NCI-H1092 treated with DMSO at 0.1 percent for 48 hours (cell line): ENCODE measurements at places on chromosomes 16 and 17.
A peak's percentile ranks its signal among the peaks of the same experiment; 100 is the strongest.

DNA sequence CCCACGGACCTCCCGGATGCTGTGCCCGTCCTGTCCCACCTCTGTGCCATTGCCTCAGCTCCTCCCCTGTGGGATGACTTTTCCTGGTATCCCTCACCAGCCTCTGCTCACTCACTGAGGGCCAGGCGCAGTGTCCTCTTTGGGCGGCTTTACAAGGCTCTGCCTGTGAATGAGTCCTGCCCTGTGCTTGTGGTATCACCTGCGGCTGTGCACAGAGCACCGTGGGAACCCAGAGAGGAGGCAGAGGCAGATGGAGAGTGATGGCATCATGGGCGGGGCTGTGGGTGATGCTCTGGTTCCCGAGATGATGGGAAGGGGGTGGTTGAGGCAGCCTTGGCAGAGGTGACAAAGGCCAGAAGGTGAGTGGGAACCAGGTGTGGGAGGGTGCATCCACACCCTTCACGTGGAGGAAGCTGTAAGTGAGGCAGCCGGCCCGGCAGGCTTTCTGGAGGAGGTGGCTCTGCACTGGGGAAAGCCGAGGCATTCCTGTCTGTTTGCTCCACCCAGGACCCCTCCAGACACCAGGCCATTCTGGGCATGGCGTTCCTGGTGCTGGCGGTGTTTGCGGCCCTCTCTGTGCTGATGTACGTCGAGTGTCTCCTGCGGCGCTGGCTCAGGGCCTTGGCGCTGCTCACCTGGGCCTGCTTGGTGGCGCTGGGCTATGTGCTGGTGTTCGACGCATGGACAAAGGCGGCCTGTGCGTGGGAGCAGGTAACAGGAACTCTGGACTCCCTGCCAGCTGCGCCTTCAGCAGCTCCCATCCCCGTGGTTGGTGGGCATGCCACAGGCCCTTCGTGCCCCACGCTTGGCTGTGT lies 23.8 kb downstream of the ADCY7 start:
- no peak for DNase-seq

GRCh38 chr17:62717889-62718288 lies 90.2 kb downstream of the MARCHF10 start:
- DNase-seq: no peak

- no peak for DNase-seq
These were observed 7.0 kb downstream of the INPP5K start for GRCh38 chr17:1509290-1509881.

GRCh38 chr16:49469930-49470451 lies 96.4 kb downstream of the C16orf78 start:
- no peak for DNase-seq

DNA sequence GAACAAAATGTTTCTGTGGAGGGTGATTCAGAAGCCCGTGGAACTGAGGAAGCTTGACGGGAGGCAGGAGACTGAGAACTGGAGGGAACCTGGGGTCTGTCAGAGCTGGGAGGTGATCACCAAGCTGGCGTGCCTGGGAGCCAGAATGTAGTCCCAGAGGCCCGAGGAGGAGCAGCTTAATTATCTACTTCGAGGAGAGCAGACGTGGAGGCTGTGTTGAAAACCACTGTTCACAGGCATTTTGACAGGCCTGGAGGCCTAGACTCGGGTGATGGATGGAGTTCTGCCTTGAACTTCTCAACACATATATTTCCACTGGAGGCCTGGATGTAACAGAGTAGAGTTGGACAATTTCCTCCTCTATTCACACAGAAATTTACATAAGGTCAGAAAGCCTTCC lies 177.7 kb upstream of the SALL1 start:
- DNase-seq: no peak

DNA sequence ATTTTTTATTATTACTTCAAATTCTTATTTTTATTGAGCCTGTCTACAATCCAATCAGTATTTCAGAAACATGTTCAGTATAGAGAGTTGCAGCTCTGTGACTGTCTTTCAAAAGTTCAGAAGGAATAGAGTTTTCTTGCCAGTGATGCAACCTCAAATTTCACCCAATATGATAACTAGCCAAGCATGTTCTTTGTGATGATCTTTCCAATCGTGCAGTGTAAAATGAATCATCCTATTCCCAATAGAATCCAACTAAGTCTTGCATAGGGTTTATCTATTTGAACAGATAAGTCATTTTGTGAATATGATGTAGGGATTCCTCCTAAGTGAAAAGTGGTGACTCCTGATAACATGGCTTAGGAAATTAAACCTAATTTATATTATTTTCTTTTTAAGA lies 937.8 kb downstream of the KCNJ2 start:
- DNase-seq: no peak

DNA sequence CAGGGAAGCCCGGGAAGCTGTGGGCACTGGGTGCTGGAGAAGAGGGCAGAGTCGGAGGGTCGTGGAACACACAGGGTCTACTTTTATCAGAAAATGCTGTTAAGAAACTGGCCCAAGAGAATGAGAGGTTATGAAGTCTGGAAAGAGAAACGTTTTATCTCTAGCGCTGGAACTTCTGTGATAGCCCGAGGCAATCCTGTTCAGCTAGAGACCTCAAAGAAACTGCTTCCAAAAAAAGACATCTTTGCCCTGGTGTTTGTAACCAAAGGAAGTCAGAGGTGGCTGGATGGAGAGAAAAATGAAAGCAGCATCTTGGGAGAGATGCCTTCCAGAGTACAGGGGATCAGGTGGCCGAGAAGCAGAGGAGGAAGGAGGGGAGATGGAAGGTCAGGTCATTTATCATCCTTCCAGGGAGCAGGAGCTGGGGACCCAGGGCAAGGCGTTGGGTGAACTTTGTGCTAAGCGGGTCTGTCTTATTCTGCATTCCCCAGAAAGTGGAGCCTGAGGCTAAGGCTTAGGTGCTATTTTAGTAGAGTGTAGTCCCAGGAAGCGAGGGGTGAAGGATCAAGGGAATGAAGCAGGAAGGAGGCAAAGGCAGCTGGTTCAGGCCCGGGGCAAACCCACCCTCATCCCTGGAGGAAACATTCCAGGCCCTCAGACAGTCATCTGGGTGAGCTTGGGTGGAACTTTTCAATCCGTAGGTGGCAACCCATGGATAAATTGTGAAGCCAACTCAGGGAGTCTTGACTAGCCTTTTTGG lies 66.5 kb downstream of the MGAT5B start:
- no peak for DNase-seq

GRCh38 chr17:20926532-20926931 lies 116.3 kb downstream of the USP22 start:
- no peak for DNase-seq

DNA sequence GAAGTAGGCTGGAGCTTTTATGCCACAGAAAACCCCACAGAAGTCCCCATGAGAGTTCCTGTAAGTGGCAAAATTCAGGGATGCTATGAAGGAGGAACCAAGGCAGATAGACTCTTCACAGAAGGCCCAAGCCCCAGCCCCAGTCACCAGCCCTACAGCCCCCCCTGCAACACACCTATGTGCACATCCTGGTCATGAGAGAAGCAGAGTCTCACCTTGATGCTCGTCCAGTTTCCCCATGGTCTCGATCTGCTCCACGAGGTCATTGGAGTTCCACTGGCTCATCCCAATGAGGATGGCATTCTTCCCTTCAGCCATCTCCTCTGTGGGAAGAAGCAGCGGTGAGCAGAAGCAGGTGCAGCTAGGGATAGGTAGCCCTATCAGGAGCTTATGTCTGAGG lies 31.2 kb downstream of the PITPNM3 start:
- no peak for DNase-seq

DNA sequence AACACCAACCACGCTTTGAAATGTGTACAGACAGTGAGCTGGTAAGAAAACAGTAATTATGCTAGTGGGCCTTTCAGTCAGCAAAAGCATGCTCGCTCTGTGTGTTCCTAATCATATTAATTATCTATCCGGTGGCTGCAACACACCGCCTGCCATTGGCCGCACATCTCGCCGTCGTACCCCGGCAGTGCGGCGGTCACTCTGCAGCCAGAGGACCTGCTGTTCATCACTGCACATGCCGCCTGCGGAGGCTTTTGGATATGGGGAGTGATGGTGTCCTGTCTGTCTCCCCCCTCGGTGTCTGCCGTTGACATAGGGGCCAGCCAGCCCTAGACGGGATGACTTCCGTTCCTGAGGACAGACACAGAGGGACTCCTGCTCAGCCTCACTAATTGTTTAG lies 68.5 kb downstream of the RPA1 start:
- DNase-seq: no peak

GRCh38 chr17:73554498-73554897 lies 89.7 kb downstream of the SDK2 start:
- DNase-seq: no peak

DNA sequence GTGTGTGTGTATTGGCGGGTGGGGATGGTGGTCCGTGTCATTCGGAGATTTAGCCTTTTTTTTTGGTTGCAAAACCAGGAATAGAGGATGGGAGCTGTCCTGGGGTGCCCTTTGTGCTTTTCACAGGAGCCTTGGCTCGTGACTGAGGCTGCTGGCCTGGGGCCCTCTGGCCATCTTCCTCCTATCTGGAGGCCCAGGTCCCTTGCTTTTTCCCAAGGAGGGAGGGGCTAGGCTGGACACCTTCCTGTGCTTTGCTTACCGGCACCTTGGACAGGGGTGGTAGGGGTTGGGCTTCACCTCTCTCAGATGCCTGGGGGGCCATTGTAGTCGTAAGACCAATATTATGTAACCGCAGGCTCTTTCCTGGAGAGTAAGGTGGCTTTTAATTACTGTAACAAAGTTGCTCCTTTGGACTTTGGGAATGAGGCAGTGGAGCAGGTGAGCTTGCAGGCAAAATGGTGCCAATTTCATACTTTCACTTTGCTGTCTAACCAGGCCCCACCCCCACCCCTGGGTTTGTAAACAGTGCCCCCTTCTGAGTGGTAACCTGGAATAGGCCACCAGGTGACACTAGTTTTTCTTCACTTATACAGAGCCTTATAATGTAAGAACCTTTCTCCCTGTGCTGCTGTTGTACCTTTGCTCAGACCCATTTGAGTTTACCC lies 1.2 kb downstream of the DYNLL2 start:
- peak; percentile 13 for DNase-seq

DNA sequence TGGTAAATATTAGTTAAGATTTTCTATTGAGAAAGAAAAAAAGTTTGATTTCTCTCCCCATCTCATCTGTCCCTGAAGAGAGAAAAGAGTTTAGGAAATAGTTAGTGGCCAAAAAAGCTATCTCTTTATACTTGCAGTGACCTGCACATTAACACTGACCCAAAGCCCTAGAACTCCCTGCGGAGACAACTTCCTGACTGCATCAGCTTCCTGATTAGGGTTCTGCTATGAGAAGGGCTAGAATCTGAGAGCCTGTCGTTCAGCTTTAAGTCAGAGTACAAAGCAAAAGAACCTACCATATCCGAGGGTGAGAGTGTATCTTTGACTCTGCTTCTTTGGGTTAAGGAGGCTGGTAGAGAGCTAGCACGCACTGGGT lies 24.7 kb downstream of the LIMD2 start:
- no peak for DNase-seq

DNA sequence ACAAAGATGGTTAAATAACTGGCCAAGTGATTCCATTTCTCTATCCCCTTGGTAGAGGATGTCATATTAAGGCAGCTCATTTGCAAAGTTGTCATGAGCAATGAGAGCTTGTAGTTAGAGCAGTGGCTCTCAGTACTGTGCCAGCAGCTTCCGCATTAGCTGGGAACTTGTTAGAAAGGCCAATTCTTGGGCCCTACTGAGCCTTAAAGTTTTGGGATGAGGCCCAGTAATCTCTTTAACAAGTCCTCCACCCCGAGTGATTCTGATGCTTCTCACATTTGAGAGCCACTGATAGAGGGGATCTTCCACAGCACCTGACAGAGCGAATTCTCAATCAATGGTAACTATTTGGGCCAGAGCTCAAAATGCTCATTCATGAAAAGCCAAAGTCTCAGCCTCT lies 20.2 kb upstream of the CCL1 start:
- no peak for DNase-seq

DNA sequence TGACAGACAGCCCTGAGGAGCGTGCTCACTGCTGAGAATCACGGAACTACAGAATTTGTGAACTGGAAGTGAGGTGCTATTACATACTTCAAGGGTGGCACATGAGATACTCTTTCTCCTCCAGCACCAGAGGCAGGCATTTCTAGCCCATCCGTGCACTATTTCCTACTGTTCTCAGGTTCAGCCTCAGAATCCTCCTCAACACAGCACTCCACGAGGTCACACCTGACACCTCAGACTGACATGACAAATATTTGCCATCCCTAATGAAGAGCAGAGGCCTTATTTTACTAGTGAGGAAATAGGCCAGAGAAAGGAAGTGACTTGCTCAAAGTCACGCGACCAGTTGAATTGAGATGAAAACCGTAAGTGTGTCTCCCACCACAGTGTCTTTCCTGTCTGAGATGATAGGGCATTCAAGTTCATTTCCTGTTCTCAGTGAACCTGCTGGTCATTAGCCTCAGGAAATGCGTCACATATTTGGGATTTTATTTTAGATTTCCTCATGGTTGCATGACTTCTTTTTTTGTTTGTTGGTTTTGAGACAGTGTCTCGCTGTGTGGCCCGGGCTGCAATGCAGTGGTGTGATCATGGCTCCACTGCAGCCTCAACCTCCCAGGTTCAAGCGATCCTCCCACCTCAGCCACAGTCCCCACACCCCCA lies 23.6 kb downstream of the SEZ6 start:
- no peak for DNase-seq

- no peak for DNase-seq
These were observed 31.6 kb upstream of the CDH15 start for GRCh38 chr16:89139907-89140361.

DNA sequence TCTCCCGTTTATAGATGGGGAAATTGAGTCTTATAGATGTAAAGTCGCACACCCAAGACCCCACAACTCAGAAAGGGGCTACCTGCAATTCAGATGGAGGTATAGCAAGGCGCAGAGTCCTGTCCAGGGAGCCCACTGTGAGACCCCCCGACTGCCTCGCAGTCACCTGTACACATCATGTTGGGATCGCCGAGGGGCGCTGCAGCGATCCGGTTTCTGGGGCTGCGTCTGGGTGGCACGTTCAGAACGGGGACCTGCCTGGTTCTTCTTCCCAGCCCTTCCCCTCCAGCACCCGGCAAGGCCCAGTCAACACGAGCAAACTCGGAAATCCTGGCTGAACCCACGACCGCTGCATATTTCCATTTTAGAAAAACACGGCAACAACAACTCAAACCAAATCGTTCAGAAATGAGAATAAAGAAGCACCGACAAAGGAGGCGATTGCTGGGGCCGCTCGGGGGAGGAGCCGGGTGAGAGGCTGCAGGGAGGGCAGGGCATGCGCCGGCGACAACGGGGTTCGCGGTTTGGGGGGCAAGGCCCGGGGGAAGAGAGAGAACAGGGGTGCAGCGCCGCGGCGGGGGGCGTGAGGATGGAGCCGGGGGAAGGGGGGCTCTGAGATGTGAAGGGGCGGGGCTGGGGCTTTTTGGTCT lies 643 bp downstream of the HSDL1 start:
- DNase-seq: peak; percentile 24

DNA sequence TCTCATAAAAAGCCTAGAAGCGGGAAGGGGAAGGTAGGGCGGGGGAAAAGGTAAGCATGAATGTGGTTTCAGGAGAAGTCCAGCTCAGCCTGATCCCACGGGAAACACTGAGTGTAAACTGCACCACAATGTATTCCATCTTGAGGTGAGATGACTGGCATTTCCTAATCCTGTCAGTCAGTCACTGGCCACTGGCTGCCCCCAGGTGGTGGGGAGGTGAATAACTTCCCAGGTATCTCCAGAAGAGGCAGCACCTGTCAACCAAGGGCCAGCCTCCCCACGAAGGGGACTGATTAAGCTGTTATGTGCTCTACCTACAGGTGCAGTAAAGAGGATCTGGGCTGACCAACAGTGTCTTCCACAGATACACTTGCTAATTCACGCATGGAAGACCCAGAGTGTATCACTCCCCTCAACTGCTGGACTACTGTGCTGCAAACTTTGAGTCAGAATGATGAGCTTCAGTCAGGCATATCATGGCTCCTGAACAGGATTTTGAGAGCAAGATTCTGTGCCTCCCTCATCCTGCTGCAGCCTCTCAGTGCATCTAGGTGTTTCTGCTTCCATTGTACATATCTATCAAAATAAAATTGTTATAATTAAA lies 108.5 kb upstream of the CCL2 start:
- no peak for DNase-seq
